NCI-H2107 (cell line): ENCODE measurements at places on chromosomes 13 and 19.

GRCh38 chr13:36746051-36746450 is 72.2 kb downstream of the SERTM1 start:
- no peak for DNase-seq

GRCh38 chr13:37640499-37640898 is 41.9 kb upstream of the POSTN start:
- no peak for DNase-seq

- DNase-seq: no peak
Observed at GRCh38 chr13:40168425-40169166, 497.8 kb downstream of the FOXO1 start.

GRCh38 chr19:17737690-17738153 is 13.6 kb upstream of the FCHO1 start:
- DNase-seq: no peak

DNA sequence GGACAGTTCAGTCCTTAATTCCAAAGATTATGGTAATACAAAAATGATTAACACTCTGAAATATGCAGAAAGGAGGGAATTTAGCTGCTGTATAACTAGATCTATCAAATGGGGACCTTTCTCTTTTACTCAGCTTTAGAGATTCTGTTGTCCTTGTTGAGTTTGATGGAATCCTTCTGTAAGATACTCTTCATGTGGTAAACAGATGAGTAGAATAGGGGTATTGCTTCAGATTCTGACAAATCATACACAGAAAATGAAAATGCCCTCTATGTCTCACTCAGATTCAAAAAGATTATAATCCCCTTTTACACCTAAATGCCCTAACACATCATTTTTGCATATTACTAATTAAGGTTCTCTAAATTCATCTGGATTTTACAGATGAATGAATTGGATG is 50.7 kb downstream of the ARHGAP35 start:
- DNase-seq: no peak

DNA sequence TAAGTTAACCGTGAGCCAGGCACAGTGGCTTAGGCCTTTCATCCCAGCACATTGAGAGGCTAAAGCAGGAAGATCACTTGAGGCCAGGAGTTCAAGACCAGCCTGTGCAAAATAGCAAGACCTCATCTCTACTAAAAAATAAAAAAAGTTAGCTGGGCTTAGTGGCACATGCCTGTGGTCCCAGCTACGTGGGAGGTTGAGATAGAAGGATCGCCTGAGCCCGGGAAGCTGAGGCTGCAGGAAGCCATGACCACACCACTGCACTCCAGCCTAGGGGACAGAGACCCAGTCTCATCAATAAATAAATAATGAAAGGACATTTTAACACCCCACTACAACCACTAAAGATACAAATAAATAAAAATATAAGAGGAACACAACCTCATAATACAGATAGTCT is 21.6 kb downstream of the LSM14A start:
- DNase-seq: no peak

- DNase-seq: no peak
Observed at GRCh38 chr13:98879957-98880356, 97.9 kb downstream of the DOCK9 start.

DNA sequence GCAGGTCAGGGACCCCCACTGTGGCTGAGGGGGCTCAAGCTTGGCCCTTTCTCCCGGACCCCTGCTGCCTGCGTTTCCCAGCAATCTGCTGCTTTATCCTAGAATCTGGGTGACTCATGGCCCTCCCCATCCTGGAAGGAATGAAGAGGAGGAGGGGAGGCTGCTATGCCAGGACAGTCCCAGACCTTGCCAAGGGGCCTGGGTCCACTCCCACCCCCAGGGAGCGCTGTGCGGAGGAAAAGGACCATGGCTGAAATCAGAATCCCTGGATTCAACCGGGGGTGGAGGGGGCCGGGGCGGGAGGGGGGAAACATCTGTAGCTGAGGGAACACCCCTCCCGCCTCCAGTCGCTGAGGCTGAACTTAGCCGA is 20.5 kb downstream of the ZNF114 start:
- no peak for DNase-seq

DNA sequence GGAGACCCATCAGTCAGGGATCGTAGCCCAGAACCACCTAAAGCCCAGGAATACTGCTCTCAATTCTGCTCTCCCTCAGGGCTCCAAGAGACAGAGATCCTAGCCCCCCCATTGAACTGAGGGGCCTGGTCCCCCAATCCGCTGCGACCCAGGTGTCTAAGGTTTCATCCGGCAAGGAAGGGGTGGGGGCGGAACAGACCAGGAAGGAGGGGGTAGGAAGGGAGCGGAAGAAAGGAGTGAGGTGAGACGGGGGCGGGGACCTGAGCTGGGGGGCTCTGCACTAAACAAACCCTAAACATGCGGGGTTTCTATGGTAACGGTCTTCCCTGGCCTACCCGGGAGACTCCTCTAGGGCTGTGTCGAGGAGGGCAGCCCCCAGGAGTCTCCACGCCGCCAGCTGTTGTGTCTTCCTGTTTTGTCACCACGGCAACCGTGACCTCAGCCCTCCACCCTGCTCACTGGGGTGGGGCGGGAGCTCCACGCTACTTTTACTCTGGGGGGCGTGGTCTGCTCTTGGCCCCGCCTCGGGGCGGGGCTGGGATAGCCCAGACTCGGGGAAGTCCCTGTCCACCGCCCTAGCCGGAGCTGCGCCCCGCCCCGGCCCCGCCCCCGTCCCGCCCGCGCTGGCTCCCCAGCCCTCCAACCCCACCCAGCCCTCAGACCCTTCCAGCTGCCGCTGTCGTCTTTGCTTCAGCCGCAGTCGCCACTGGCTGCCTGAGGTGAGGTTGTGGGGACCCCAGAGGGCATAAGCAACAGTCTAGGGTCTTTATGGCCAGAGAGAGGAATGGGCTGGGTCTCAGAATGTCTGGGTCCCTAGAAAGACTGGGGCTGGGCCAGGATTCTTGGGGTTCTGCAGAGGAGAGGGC is at the start of gene MYADM:
Gene MYADM (plus strand): TSS at position 659 of the 866 bp plus-strand sequence. CDS start 5,647 bp downstream, outside the sequence.
- DNase-seq: no peak

DNA sequence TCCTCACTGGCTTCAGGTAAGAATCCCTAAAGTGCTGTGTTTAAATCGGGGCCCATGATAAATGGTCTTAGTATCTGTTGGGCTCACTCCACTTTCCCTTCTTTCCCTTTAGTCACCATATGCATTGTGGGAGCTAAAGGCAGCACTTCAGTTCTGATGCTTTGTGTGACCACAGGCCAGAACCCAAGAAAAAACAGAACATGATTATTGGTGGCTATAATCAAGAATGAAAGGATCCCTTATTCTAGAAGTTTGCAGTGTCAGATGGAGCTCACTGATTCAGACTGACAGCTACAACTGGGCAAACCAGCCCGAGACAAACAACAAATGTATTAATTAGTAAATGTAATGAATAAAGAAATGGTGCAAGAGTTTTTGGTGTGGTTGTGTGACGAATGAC is 57.3 kb upstream of the POMP start:
- DNase-seq: no peak

DNA sequence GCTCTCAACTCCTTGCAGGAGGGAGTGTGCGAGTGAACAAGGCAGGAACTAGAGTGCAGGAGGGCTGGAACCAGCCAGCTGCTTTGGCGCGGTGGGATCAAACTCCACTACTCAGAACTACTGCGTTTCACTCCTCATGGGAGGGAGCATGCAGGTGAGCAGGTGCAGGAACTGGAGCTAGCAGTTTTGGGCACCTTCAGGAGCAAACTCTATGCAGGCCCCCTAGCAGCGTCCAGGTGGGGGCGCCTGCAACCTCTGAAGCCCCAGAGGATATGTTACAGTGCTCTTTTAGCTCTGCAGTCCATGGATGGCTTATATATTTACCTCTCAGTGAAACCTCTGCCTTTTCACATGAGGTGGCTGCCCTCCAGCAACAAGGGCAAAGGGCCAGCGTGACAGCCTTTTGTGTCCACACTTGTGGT is 1303.4 kb downstream of the PCDH9 start:
- no peak for DNase-seq
